ENCODE measurements at places on chromosomes 2 and 18.

GRCh38 chr2:214130114-214130513 lies 280.7 kb upstream of the VWC2L start:
- no peak for DNase-seq

- no peak for DNase-seq
Measured at GRCh38 chr18:46732801-46733200, 24.1 kb downstream of the ST8SIA5 start.

DNA sequence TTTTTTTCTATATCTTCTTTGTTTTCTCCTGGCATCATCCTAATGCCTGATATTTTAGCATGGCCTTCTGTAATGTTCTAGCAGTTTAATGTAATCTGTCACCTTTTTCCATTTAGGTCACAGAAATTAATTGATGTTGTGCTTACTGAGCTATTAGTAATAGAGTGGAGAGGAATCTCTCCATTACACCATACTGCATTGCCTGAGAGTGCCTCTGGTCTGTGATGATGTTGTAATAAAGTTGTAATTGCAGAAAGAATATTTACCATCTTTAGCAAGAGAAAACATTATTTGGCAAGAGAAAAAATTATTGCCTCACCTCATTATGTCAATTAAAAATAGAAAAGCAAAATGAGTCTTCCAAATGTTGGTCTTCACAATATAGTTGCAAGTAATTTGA lies 213.2 kb downstream of the KCNJ3 start:
- no peak for DNase-seq

DNA sequence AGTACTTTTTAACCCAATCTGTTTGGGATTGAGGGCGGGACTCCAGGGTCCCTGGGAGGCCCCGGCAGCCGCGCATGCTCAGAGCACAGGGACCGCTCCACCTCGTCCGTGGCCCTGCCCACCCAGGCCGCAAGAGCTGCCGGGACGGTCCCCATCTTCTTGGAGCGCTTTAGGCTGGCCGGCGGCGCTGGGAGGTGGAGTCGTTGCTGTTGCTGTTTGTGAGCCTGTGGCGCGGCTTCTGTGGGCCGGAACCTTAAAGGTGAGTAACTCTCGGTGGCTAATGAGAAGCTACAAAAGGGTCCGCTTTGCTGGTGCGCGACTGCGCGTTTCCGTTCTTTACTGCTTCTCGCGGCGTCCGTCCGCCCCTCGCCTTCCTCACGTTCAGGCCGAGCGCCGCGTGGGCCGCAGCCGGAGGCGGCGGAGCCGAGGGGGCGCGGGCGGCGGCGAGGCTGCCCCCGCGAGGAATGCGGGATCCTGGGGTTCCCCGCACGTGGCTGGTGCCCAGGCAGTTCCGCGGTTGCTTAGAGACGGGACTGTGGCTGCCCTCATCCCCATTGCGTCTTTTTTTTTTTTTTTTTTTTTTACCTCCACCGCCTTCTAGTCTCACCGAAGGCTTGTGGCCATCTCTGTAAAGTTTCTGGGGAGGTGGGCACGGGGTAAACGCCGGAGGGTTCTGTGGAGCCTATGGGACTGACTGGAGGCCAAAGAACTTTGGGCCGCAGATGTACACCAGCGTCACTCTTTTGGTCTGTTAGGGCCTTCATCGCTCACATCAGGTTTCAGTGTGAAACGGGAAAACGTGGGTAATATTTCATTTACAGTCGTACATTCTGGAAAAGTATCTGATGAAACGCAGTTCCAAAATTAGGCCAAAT lies at the start of gene SSB:
SSB (plus strand) TSS at position 154 of the 875 bp plus-strand sequence. CDS start 2,090 bp downstream, outside the sequence.
- peak; percentile 83 for DNase-seq

DNA sequence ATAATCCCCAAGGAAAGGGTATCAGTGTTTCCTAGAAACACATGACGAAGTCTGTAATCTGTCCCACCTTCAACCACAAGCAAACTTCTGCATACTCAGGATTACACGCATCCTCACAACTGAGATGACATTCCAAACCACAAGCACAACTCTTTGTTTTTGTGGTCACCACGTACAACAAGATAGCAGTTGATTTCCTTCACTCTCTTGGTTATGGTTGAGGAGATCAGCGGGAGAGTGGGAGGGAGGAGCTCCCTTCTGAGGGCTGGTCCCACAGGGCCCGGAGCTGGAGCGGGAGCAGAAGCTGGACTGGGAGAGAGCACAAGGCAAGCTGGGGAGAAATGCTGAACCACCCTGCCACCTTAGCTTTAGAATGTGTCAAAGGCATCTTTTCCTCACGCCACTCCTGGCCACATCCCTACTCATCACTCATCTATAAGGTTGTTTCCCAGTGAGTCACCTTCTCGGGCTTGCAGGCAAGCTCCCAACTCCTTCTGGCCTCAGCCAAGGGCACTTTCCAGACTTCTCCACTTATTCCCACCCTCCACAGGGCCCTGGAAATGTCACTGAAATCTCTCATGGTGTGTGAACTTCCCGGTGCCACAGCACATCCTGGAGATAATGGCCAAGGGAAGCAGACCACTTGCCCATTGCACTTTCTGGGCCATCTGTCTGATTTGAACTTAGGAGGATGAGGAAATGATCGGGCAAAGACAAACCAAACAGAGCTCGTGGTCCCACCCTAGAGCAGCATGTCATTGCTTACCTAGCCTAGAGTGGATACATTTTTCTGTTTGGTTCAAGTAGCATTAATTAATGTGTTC lies 98.9 kb upstream of the LGALSL start:
- DNase-seq = no peak

DNA sequence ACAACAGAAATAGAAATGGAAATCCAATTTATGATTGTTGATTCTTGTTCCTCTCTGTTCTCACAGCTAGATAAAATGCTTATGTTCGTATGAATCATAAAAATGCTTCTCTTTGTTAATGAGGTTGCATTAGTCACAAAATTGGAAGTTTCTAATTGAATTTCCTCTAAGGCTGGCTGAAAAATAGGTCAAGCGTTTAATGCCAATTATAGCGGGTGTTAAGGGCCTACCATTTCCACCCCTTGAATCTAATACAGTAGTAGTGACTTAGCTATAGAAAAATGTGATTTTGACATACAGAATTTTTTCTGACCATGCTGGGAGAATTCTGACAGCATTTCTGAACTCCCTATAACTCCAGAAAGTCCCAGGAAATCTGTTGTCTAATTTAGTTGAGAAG lies 107.1 kb downstream of the TTN start:
- DNase-seq = no peak

DNA sequence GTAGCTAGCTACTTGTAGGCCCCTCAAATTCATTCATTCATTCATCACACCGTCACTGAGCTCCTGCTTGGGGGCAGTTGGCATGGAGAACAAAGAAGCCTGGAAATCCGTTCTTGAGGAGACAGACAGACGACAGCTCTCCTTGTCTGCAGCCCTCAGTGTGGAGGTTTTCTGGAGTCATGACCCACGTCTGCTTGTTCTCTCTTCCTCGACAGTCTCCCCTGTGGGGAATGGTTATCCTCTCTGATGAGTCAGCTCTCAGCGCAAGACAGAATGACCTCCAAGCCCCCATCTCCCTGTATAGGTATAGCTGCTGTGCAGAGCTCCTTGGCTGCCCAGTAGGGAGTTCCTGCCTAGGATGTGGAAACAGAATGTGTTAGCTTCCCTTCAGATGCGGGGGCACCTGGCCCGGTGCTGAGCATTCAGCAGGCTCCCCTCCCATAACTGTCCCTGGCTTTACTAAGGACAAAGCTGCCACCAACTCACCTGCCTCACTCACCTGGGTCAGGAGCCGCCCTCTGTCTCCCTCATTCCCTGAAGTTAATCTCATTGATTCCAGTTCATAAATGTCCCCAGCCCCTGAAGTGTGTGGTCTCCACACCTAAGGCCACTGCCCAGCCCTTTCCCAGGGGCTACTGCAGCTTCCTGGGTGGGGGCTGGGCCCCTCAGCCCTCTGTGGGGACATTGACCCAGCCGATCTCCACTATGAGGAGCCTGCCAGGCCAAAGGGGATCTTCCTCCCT lies 124.7 kb downstream of the ACKR3 start:
- no peak for DNase-seq

DNA sequence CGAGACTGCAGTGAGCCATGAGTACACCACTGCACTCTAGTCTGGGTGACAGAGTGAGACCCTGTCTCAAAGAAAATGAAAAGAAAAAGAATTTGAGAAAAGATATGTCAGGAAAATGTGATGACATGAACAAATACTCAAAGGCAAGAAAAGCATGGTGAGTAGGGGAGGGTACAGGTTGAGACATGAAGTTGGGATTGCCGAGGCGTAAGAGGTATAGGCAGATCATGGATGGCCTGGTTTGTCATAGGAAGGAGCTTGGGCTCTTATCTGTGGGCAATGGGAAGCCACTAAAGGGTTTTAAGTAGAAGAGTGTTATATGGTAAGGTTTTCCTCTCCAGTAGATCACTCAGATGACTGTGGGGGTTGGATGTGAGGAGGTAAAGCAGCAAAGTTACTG lies 32.3 kb downstream of the SPAST start:
- no peak for DNase-seq

GRCh38 chr2:55879976-55880375 lies 43.6 kb downstream of the EFEMP1 start:
- no peak for DNase-seq

- DNase-seq = no peak
Measured at GRCh38 chr18:24346254-24346653, 51.4 kb downstream of the OSBPL1A start.

DNA sequence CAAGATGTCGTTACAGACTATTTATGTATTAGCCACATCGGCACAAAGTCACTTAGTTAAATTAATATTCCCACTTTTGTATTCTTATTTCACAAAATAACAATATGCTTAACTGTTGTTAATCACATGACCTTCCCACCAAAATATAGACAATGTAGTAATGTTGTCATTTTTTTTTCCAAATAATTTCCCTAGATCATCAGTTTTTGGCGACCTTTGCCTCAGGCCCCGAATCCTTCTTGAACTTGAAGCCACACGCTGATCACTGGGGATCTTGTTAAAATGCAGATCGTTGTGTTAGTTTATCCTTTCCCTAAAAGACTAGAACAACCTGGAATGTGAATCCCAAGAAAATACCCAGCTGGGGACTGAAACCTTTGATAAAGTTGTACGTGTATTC lies 497.6 kb downstream of the SUCLG1 start:
- no peak for DNase-seq

DNA sequence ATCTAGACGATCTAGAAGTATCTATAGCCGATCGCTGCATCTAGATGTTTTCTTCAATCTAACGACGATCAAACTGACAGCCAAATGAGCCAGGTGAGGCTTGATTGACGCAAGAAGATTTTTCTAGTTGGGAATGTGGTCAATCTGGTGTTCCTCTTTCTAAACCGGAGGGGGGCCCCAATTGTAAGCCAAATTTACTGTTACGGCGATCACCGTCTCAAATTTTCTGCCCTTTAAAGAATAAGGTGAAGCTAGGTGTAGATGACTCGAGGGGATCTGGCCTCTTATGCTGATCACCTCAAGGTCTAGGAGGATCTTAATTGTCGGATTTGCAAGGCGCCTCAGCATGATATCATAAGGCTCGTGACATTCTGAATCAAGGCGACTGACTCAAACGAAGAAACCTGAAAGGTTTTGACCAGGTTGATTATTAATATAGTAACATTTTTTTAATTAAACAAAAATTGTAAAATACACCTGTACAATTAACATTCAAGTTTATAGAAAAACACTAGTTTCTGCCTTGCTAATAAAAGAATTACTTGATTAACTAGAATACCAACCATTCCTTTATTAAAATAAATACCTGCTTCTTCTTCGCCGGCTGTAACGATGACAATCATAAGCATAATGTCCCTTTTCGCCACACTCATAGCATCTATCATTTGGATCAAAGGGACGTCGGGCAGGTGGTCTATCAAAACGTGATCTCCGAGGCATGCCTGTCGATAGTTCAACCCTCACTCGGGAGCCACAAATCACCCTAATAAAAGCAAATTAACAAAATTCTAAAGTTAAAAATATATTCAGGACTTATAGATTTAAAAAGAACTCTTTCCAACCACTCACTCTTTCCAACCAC lies 2.0 kb downstream of the SRSF7 start:
- no peak for DNase-seq

DNA sequence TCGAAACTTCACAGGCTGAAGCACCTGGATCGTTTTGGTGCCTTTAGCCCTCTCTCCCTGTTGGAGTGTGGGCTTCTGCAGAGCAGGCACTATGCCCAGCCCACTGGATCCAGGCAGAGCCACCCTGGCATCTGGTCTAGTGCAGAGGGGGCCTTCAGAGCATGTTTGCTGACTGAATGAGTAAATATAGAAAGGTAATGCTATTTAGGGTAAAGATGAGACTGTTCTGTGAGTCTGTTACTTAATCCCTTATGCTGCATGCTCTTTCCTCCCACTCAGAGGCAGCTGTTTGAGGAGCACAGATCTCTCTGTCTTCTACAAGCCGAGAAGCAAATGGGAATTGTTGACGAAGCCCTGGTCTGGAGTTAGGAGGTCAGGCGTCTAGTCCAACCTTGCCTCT lies 130.2 kb downstream of the RGPD3 start:
- DNase-seq = no peak

Measured in stimulated activated CD4-positive, alpha-beta T cell treated with anti-CD3 and anti-CD28 coated beads, Interleukin-1b, Interleukin-23, amount 100 ng/mL, for 1 hour (primary cell).